ENCODE measurements at places on chromosomes 2 and 18.

GRCh38 chr2:102041351-102041750 lies 49.6 kb downstream of the IL1R2 start:
- no peak for DNase-seq

DNA sequence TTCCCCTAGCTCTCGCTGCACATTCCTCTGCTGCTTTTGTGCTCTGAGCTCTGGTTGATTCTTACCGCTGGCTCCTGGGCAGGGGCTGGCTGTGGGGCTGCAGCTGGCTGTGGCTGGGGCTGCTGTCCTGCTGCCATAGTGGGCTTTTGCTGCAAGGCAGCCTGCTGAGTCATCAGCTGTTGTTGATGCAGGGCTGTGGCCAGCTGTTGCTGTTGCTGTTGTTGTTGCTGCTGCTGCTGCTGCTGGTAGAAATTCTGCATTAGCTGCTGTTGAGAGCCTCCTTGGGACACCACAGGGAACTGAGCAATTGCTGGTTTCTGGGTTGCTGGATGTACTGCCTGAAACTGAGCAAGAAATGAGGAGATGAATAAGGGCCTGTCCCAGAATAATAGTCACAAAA lies 77.2 kb upstream of the NFU1 start:
- no peak for DNase-seq

- no peak for DNase-seq
Measured at GRCh38 chr2:56580242-56580641, 396.5 kb downstream of the CCDC85A start.

- no peak for DNase-seq
Measured at GRCh38 chr2:181404472-181404871, 52.7 kb upstream of the ITGA4 start.

DNA sequence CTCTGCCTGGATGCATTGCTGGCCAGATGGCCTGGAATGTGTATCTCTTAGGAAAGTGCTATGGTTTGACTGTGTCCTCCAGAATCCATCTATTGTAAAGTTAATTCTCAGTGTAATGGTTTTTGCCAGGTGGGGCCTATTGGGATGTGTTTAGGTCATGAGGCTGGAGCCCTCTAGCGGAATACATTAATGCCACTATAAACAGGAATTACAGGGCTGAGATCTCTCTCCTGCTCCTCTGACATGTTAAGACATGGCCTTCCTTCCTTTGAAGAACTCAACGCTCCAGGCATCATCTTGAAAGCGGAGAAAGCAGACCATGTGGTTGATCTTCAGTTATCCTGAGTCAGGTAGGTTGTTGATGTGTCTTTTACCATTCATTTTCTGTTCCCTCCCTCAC lies 276.4 kb downstream of the RPIA start:
- DNase-seq, result no peak

DNA sequence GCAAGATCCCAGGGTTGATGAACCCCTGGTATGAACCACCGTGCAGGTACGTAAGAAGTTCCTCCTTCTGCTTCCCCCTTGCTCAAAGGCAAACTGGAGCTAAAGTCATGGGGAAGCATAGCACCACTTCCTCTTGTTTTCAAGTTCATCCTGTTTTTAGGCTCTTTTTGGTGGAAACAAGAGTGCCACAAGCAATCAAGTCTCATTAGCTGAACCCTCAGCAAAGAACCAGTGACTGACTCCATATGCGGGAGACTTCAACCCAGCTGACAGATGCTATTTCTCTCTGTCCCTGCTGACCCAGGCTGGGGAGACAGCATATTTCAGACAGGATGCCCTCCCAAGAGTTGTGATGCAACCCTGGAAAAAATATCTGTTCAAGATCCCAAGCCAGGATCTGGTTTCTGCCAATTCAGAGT lies 47.7 kb downstream of the BCL2 start:
- no peak for DNase-seq

DNA sequence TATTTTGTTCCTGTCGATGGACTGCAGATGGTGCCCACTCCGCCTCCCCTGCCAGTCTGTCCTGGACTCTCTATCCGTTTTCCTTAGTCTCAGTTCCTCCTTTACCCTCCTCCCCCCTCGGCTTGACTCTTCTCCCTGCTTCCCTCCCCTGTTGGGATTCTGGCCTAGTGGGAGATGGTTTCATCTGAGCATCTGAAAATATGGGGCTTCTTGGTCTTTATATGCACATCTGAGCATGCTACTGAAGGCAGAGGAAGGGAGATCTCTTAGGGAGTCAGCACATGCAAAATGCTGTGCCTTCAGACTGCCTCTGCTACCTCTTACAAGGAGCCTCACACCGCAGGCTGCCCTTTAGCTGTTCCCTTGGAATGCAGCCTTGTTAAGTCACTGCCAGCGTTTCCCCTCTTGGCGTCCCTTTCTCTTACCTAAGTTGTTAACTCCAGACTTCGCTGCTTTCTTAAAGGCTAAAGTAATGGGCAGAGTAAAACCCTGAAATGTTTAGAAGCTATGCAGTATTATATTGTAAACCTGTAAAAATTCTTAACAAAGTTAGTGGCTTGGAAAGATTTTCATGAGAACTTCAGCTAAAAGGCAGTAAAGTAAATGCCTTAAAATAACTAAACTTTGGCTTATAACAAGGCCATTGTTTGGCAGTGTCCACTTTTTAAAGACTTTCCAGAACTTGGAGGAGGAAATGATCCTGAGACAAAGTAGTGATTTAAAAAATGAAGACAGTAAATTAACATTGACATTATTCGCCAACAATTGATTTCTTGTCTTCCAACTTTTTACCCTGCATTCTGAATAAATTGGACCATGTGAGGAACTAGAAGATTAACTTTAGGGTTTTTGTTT lies 49.8 kb downstream of the LDLRAD4 start:
- peak; percentile 3 for DNase-seq

DNA sequence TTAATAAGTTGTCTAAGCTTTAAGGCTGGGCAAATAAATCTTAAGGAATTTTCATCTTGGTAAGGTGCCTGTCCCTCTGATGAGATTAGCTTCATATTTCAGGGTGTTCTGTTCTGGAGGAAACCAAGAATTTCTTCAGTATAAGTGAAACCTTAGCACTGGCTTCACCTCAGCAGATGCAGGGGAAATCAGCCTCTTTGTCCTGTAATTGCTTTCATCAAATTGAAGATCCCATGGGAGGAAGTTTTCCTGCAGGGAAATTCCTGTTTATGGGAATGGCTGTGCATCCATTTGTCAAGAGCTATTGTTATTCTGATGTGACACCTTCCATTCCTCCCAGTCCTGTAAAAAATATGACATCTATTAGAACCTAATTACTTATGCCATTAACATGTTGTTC lies 174.5 kb downstream of the PTPRM start:
- no peak for DNase-seq

- no peak for DNase-seq
Measured at GRCh38 chr2:98793275-98793674, 62.3 kb upstream of the MGAT4A start.

DNA sequence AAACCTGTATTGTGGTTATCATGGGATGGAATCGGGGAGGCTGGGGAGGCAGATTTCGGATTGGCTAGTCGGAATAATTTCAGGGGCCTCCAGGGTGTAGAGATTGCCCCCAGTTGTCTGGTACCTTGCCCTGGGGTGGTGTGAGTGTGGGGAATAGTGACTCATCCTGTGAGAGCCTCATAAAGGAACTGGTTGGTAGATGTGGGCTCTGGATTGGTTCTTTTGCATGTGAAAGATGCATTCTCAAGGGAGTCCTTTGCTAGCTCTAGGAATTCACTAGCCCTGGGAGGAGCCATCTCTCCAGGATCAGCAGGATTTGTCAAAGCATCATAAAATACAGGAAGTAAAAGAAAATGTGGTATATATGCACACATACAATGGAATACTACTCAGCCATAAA lies 331.6 kb downstream of the SETBP1 start:
- DNase-seq, result no peak

DNA sequence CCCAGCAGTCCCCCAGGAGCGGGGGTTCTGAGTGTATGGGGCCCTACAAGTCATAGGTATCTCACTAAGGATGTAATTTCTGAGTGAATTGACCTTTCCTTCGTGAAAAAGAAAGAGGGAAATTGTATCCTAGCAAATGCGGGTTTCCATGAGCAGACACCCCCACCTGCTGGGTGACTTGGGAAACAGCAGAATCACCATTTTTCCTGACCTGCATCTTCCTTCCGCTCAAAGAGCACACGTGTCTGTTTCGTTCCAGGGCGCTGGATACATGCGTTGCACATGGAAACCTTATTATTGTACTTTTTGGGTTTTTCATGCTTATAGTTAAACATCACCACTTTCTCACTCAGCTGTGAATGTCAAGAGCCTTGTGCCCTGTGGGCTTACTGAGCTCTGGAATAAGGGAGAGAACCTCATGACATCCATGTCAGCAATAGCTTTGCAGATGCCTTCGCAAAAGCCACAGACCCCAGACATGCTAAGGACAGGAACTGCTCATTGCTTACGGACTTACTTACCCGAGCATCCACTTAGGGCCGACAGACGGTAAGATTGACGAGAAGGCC lies 132.8 kb downstream of the TPO start:
- peak; percentile 35 for DNase-seq

DNA sequence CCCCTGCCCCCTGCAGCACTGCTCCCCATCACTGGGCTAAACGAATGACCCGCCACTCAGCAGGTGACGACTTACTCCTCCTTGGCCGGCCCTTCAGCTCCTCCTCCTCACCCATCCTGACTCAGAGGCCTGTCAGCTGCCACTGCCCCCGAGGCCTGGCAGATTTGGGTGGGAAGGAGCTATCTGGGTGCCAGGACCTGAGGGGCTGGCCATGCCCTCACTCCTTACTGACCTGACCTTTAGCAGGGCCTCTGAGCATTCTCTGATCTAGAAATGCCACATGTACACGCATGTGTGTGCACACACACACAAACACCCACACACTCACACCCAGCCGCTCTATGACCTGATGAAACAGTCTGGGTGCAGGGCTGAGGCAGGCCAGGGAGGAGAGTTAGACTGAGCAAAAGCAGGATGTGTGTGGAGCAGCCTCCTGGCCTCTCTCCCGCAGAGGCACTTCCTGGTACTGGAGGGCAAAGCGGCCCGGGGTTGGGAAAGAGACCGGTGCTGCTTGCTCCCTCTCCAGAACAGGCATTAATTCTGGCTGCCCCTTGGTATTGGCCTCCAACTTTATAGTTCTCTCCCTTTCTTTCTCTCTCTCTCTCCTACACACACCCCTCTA lies 68.0 kb downstream of the ZFP36L2 start:
- DNase-seq, result peak; percentile 63

GRCh38 chr2:166157578-166157977 lies 29.8 kb upstream of the SCN1A start:
- DNase-seq, result no peak

- DNase-seq, result no peak
Measured at GRCh38 chr2:75922191-75922590, 211.5 kb upstream of the GCFC2 start.

GRCh38 chr2:113124181-113124961 lies 3.0 kb upstream of the IL1RN start:
- no peak for DNase-seq

GRCh38 chr2:25572638-25573037 lies 100.7 kb downstream of the DTNB start:
- no peak for DNase-seq

DNA sequence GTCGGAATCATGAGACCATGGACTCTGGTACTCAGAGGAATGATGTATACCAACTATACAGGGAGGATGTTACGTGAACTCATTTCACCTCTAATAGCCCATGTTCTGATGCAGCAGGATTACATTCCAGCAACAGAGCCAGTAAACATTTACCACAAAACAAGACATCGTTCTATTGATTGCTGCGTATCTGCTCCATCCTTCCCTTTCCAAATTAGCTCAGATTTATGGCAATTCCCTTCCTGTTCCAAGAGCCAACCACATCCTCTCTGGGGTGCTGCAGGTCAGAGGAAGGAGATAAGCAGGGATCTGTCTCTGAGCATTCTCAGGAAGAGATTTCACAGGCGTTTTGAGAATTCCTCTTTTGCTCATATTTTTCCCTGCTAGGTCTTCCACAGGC lies 98.3 kb downstream of the KLF7 start:
- DNase-seq, result no peak

DNA sequence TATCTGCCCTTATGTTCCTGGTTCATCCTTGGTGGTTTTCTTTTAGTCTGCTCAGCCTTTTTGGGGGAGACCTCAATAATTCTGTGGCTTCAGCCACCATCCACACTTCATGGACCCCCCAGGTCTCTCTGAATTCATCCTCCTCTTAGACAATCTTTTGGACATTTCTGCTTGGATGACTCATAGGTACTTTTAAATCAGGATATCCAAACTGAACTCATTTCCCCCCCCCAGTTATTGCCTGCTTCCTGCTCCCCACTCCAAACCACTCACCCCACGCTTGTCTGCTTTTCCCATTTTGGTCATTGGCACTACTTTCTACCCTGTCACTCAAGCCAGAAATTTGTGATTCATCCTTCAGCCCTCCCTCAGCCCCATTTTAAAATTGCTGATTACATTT lies 78.5 kb downstream of the TANC1 start:
- no peak for DNase-seq

DNA sequence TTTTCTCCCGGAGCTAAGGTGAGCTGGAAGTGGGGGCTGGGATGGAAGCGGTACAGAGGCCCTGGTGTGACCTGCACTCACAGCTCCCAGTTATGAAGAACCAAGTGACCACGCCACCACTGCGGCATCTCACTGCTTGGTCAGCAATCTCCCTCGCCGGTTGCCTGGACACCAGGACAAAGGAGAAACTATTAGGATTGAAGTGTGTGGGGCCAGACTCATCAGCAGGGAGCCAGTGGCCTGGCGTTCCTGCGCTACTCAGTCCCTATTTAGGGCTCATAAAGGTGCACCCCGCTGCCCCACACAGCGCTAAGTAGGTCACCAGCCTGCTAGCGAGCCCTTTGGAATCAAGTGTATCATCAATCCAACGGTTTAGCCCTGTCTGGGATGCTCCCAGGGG lies 82.9 kb downstream of the ZCCHC2 start:
- no peak for DNase-seq

- DNase-seq, result no peak
Measured at GRCh38 chr2:70099270-70099669, 12.0 kb downstream of the PCBP1 start.

DNA sequence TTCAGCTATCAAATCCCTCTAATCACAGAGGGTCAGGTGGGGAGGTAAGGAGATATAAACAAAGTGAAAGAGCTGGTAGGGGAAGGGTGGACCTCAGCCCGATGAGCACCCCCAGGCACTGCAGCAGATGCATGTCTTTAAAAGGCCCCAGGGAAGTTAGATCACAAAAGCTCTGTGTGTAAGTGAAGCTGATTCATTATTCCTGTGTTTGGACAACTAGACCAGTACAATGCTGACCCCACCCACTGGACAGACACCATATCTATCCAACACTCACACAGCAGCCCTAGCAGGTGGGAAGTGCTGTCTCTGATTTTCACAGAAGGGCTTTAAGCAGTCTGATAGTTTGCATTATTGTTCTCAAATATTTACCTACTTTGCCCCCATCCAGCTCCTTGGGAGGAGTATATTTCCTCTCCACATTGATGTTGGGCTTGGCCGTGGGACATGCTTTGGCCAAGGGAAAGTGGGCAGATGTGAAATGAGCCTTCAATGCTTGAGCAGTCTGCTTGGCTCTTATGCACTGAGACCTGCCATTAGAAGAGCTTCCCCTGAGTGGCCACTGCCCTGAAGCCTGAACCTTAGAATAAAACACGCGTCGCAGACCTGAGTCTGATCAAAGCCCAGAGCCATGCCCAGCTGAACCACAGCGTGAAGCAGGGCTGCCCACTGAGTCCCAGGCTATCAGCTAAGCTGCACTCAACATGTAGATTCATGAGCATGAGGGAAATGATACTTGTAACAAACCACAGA lies 111.4 kb downstream of the COPS8 start:
- no peak for DNase-seq

Data from stimulated activated CD4-positive, alpha-beta T cell treated with anti-CD3 and anti-CD28 coated beads, Interleukin-2, amount 100 ng/mL, for 24 hours (primary cell).